ENCODE measurements at places on chromosomes 1 and 21.

DNA sequence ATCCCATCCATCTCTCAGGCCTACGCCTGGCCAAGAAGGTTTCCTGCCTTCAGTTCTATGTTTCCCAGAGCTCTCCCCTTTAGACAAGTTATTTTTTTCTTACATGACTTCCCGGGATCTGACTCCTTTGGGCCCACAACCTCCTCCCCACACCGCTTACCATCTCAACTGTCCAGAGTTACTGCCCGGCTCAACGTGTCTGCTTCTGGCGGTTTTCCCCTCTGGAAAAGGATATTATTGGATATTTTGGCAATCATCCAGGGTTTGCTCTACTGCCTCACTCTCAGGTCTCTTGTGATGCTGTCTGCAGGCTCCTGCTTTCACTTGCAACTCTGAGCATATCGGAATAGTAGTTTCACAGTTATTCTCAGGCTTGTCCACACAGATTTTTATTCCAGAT is 318.2 kb upstream of the CAMK1G start:
- no peak for DNase-seq

- DNase-seq, result peak; percentile 11
These were observed 51.7 kb downstream of the SLC16A1 start for GRCh38 chr1:112904071-112904830.

DNA sequence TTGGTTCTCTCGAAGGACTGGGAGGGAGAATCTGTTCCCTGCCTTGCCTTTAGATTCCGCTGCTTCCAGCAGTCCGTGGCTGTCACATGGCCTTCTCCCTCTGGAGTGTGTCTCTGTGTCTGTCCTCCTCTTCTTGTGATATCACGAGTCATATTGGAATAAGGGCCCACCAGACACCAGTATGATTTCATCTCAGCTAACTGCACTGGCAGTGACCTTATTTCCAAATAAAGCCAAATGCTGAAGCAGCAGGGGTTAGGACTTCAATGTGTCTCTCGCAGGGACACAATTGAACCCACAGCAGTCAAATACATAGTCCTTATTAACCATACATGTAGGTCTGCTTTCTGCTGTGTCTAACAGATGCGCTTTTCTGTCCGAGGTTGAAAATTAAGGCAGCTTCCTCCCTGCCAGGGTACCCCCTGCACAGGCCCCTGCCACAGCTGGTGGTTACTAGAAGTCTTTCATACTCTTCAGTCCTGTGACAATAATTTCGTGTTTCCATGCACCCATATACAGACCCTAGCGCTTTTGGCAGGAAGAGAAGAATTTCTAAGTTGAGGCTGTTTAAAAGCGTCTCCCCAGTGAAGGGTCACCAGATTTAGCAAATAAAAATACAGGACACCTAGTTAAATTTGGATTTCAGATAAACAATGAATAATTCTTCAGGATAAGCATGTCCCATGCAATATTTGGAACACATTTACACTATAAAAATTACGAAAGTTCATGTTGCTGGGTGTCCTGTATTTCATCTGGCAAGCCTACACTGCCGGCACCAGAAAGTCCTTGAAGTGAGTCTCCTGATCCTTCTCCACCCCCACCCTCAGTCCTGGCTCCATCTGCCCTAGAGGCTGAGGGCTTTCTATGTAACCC is 182.1 kb downstream of the ETS2 start:
- DNase-seq, result no peak

- DNase-seq, result no peak
These were observed 59.5 kb downstream of the MTR start for GRCh38 chr1:236854605-236854983.

DNA sequence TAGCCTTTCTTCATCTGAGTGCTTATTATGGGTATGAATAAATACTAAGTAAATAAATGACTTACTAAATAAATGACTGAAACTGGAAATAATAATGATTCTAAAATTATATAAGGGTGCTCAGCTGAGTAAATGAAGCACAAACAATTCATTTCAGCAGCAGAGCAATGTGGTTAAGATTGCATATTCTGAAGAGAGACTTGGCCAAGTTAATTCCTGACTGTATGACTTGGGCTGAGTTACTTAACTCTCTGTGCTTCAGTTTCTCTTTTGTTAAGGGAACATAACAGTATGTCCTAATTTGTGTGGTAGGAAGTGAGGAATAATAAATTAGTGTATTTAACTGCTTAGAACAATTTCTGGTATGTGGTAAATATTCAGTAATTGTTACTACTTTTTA is 19.1 kb downstream of the AGL start:
- DNase-seq, result no peak

- no peak for DNase-seq
These were observed 8.8 kb downstream of the PRXL2B start for GRCh38 chr1:2595261-2595811.

- no peak for DNase-seq
These were observed 6.3 kb downstream of the ATF6 start for GRCh38 chr1:161772397-161772796.

DNA sequence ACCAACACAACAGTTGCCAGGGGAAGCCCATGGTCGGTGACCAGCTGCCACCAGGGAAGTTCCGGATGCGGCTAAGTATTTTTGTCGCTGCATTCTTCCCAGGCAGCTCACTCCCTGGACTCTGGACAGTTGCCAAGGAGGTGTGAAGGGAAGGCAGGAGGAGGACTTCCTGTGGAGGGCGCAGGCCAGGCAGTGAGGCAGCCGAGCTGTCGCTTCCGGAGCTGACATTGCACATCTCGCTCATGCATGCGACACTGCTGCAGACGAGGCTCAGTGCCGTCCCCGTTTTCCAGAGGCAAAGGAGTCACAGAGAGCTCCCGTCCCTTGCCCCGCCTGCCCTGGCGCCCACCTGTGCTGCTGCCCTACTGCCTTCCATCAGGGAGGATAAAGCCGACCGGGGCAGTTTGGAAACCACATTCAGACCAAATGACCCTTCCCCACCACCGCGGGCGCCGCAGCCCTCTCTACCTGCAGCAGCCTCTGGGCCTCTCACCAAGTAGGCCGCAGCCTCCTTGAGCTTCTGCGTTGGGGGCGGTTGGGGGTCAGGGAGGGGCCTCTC is 81.4 kb downstream of the NENF start:
- no peak for DNase-seq

DNA sequence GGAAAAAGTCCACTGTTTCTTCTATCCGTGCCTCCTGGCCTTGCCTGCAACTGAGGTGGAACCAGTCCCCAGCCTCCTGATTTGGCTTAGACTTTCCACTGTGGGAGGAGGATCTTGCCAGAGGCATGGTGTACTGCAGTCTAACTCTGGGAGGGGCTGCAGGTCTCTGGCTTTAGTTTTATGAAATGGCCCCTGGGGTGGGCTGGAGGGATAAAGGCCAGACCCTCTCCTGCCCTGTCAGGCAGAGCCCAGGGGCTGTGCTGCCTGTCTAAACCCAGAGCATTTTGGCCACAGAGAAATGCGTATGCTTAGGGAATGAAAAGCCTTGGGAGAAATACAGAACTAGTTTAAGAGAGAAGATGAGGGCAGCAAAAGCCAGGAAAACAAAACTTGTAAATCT is 73.0 kb downstream of the ABCA4 start:
- no peak for DNase-seq

- peak; percentile 61 for DNase-seq
These were observed 29.0 kb downstream of the DUSP10 start for GRCh38 chr1:221712776-221713431.

GRCh38 chr1:6348511-6349191 is 44.9 kb downstream of the ACOT7 start:
- peak; percentile 18 for DNase-seq

DNA sequence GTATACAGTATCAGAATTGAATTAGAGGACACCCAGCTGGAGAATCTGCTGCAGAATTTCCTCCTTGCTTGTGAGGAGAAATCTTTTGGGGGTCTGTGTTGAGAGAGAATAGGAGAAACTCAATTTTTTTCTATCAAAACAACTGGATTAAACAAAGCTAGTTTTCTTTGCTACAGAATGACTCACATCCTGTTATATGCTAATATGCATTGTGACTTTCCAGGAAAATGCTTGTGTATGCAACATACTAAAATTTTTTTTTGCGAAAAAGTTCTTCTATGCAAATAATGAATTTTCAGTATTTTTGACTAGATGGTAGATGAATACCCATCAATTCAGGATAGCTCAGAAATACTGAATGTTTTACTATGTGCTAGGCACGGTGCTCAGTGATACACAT is 2.2 kb downstream of the VAMP4 start:
- no peak for DNase-seq

- no peak for DNase-seq
These were observed 63.7 kb downstream of the TTC3 start for GRCh38 chr21:37136744-37137143.

DNA sequence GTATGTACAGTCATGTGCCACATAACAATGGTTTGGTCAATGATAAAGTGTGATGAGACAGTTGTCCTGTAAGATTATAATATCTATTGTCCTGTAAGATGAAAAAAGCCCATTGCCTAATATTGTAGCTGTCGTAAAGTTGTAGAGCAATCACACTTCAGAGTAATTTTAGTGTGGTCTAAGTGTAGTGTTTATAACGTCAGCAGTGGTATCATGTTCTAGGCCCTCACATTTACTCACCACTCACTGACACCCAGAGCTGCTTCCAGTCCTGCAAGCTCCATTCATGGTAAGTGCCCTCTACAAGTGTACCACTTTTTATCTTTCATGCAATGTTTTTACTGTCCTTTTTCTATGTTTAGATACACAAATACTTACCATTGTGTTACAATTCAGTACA is 259.9 kb upstream of the RAB4A start:
- DNase-seq, result no peak

GRCh38 chr1:227218870-227219573 is 99.3 kb downstream of the CDC42BPA start:
- DNase-seq, result no peak

- no peak for DNase-seq
These were observed 1.3 kb downstream of the NTNG1 start for GRCh38 chr1:107142140-107142542.

- DNase-seq, result no peak
These were observed 72.4 kb downstream of the MATN1 start for GRCh38 chr1:30650968-30651320.

- DNase-seq, result no peak
These were observed 274.5 kb downstream of the S1PR1 start for GRCh38 chr1:101511202-101511891.

- DNase-seq, result no peak
These were observed 38.9 kb upstream of the GREM2 start for GRCh38 chr1:240650877-240651276.

DNA sequence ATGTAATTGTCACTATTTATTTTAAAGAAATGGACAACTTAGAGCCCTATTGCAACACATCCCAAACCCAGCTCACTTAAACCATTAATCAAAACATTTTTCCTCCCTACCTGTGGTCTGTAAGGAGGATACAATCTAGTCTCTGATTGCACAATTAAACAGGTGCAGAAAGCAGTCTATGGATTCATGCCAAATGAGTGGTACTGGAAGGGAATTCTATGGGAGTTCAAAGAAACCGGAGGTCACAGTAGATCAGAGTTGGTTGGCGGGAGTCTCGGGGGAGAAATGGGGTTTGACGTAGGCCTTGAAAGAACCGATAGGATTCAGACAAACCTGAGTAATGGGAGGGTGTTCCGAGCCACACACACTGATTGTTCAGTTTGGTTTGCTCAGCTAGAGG is 314.9 kb downstream of the KIF26B start:
- DNase-seq, result no peak

- DNase-seq, result no peak
These were observed 44.2 kb downstream of the WDR64 start for GRCh38 chr1:241696172-241696814.

GRCh38 chr1:151815716-151816327 is 10.6 kb upstream of the LINGO4 start:
- no peak for DNase-seq

- no peak for DNase-seq
These were observed 5.6 kb upstream of the PTCH2 start for GRCh38 chr1:44848456-44849181.

DNA sequence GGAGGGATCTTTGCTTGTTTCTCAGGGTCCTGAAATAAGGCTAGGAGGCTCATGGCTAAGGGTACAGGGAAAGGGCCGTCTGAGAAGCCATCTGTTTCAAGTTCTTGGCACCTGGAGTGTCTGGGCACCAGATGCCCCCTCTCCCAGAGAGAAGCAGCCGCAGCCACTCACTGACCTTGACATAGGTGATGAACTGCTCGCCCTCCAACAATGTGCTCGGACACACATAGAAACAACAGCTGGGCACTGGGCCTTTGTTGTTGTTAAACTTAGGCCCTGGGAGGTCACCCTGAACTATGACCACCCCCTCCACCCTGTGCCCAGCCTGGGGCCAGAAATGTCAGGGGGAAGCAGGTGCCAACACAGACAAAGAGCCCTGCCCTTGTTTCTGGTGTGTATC is 9.2 kb upstream of the TNNI1 start:
- no peak for DNase-seq

DNA sequence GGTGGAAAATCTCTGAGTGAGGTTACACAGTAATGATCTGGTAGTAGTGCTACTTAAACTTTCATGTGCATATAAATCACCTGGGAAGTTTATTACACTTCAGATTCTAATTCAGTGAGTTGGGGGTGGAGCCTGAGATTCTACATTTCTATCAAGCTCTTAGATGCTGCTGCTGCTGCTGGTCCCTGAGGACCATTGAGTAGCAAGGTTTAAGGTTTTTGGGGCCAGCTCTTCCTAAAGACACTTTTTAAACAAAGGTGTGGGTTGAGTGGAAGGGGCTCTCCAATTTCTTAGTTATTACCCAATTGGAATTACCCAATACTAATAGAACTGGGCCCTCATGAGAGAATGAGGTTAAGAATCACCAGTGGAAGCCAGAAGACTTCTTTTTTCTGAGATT is 29.5 kb downstream of the KCNA3 start:
- no peak for DNase-seq

GRCh38 chr1:241817331-241817792 is 30.6 kb upstream of the EXO1 start:
- DNase-seq, result no peak

GRCh38 chr1:180250883-180251509 is 20.9 kb downstream of the LHX4 start:
- no peak for DNase-seq

GRCh38 chr1:163093579-163093978 is 24.4 kb downstream of the RGS4 start:
- DNase-seq, result no peak

GRCh38 chr1:101463195-101463594 is 226.4 kb downstream of the S1PR1 start:
- DNase-seq, result no peak

GRCh38 chr21:24023936-24024335 is 1583.3 kb downstream of the MRPL39 start:
- no peak for DNase-seq

- no peak for DNase-seq
These were observed 570.9 kb upstream of the CAMK1G start for GRCh38 chr1:209012443-209013196.

DNA sequence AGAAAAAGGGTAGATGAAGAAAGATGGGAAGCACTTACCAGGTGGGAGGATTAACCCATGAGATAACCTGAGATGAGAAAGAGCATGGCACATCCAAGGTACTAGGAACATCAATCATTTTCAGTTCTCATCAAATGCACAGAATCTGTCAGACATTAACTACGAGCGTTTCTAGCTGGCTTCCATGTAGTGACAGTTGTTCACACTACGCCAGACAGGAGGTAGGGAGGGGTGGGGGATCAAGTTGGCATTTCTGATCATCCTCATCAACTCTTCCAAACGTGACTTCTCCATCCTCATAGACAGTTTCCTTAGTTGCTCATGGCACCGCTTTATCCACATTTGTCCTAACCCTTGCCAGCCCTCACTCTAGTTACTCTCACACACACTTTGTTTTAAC is 120.2 kb downstream of the PLD5 start:
- no peak for DNase-seq

Data from activated CD4-positive, alpha-beta T cell treated with anti-CD3 and anti-CD28 coated beads, Interleukin-2, amount 50 U/mL, for 24 hours (primary cell).